NCI-H1417 (cell line): ENCODE measurements at places on chromosomes 7 and 10.

- no peak for DNase-seq
Measured at GRCh38 chr7:92735707-92736106, 100.7 kb downstream of the CDK6 start.

GRCh38 chr10:59289853-59290252 is 72.5 kb downstream of the FAM13C start:
- no peak for DNase-seq

DNA sequence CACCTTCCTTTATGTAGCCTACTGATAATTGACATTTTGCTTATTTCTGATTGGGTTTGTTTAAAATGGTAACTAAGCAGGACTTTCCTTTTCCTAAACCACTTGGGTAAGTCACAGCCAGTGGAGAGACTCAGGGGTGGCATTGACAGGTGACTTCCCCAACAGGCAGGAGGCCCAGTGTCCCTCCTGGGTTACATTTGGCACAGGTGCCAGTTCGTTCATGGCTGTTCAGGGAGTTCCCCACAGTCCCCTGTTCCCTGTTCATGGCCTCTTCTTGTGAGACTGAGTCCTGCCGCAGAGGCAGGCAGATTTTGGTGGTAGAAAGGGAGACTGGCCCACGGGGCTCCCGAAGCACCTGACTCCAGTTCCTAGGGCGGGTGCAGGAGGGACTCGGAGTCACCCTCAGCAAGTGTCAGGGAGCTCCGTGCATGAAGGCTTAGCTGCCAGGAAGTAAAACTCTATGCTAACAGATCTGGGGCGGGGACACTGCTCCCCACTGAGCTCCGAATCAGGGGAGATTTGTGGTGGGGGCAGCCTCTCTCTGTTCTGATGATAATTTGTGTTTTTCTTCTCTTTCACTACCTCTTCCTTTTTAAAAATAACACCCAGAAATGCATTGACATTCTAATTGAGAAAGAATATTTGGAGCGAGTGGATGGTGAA is 84.1 kb downstream of the EZH2 start:
- no peak for DNase-seq

- no peak for DNase-seq
Measured at GRCh38 chr7:41942468-41943093, 239.7 kb upstream of the INHBA start.

GRCh38 chr7:39187130-39187529 is 209.4 kb downstream of the POU6F2 start:
- no peak for DNase-seq

GRCh38 chr10:48900371-48900801 is 39.3 kb downstream of the LRRC18 start:
- DNase-seq: no peak

DNA sequence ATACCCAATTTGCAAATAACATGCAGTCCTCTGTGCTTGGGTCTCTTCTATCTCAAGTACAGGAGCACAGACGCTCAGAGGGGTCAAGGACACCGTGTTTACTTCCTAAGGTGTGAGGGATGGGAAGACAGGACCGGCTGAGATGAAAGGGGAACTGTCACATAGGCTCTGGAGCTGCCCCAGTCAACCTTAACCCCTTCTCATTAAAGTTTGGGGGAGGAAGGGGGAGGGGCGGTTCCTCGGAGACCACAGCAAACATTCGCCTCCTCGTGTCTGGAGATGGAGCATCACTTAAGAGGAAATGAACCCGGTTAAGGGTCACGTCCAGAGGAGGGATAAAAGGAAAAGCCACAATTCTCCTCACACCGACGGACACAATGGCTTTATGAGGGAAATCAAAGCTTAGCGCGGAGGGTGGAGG is 1.1 kb downstream of the SH3PXD2A start:
- DNase-seq: no peak
